NCI-H524 treated with DMSO at 0.1 percent for 48 hours (cell line): ENCODE measurements at places on chromosomes 3 and 15.

- DNase-seq = no peak
These were observed 28.2 kb upstream of the CCDC50 start for GRCh38 chr3:191301017-191301416.

DNA sequence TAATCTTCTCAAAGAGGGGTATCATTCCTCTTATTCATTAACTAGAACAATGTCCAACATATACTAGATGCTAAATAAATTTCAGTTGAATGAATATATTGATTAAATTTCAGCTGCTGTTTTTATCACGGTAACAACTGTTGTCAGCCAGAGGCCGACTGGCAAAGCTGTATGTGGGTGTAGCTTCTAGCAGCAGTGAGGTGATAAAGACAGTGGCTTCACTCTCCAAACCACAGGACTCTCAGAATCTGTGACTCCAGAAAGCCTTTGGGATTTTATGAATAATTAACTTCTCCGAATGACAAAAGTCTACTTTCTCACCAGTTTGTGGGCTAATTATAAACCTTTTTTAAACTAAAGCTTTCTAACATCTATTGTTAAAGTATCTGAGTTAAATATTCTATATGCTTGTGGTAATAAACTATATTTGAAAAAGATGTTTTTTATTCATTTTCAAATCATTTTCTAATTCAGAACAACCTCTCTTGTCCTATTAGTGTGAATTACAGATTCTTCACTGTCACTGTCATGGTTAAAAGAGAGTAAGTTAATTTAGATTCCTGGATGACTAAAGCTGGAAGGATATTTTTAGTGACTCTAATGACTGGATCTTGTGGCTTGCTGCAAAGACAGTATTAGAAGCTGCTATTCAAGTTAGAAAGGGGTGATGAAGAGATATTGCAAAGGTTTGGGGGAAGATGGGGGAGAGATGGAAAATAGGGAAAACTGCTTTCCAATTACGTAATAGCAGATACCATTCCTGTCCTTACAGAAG, 796.4 kb upstream of the ARPP21 start:
- no peak for DNase-seq

- DNase-seq = no peak
These were observed 8.6 kb downstream of the PIK3CA start for GRCh38 chr3:179156775-179157174.

DNA sequence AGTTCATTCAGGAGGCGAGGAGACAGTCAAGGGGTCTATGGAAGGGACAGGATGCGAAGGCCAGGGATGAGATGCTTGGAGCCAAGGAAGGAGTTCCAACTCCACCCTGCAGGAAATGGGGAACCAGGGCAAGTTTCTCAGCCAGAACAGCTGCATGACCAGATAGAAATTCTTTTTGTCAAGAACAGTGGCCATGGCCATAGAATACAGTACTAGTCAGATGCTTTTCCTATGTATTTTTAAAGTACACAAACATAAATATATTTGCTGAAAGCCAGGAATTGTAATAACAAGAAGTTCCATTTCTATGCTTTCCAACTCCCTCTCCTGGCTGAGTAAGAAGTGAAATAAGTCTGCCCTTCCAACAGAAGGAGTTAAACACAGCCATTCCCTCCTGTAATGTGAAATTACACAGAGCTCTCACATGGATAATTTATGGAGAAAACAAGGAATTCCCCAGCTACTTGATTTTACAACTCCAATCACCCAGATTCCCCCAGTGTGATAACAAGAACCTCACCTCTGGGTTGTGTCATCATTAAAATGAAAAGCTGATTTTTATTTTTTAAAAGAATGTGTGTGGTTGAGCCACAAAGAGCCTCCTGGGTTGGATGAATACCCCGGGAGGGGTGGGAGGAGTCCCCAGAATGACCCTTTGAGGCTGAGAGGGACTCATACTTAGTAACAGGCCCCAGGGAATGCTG, 124.6 kb upstream of the ARHGEF3 start:
- DNase-seq = no peak

DNA sequence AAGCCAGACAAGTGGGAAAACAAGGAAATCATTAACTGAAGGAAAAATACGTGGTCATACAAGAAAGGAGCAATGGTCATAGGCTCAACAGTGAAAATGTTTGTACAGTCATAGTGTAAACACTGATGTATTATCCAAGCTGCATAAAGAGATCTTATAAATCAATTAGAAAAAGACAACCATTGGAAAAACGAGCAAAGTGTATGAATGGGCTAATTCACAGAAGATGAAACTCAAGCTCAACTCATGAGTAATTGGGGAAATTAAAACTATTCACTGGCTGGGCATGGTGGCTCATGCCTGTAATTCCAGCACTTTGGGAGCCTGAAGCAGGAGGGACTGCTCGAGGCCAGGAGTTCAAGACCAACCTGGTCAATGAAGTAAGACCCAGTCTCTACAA, 6.4 kb upstream of the IGF2BP2 start:
- no peak for DNase-seq

- no peak for DNase-seq
These were observed 23.6 kb downstream of the TLNRD1 start for GRCh38 chr15:81024265-81024872.

- DNase-seq = no peak
These were observed 55.4 kb upstream of the ALDH1A3 start for GRCh38 chr15:100824211-100824610.

DNA sequence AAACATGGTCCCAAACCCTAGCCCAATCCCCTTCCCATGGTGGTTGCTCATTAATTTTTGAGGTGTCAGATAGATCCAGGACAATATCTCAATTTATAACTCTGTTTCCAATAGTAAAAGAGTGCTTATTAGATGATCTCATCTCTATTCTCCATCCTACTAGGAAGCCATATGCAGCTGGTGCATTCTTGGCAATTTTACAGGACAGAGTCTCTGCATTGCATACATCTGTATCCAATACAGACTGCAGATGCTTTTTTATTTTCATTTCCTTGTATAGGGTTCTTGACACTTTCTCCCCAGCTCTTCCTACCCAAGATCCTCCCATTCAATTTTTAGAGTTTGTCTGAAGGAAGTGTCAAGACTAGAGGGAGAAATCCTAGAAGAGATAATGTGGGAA, 194.8 kb upstream of the DPH6 start:
- DNase-seq = no peak

DNA sequence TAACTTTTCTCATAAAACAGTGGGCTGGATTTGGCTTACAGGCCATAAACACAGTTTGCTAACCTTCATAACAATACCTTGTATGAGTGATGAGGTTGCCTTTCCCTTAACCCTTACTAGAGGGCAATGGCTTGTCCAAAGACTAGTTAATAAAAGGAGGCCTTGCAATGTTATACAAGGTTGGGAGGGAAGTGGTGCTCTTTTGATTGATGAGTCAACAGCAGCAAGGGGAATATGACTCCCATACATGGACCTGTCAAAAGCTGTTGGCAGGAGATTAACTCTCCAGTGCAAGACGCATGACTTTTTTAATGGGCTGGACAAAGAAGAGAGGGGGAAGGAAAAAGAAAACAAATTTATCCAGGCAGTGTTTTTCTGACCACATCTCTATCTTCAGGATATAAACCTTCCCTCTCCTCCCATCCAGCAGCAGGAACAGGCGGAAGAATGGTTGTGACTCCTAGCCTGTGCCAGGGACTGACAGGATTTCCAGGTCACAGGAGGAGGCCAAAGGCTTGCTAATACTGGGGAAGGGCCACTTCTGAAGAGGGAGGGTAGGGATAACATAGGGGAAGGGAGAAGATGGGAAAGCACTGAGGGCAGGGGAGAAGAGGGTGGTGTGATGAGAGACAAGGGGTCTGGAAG, 35.2 kb upstream of the ARL14 start:
- DNase-seq = no peak

- no peak for DNase-seq
These were observed 1.4 kb upstream of the SLC27A2 start for GRCh38 chr15:50180582-50180981.
